Suprapubic skin (tissue), 4 donors: ENCODE measurements at places on chromosomes 12 and 14. TPM values are rescaled to one million over a fixed set of nuclear protein-coding genes. Genes with fewer than 3 reads are reported as not detected.

- no peak overlapping the region for H3K27ac ChIP-seq
- H3K27me3 ChIP-seq: no peaks in the 10 kb centered on the region
- DNase-seq: no peak
- H3K36me3 ChIP-seq: no peaks in the 10 kb centered on the region
- H3K4me3 ChIP-seq: no peak overlapping the region
Measured at GRCh38 chr12:41653386-41654326, 465.5 kb downstream of the PDZRN4 start.

DNA sequence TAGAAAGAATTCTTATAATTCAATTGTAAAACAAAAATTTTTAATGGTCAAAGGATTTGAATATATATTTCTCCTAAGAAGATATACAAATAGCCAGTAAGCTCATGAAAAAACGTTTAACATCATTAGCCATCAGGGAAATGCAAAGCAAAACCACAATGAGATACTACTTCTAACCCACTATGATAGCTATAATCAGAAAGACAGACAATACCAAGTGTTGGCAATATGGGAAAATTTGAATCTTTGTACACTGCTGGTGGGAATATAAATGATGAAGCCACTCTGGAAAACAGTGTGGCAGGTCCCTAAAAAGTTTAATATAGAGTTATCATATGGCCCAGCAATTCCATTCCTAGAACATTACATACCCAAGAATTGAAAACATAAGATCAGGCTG, 25.4 kb downstream of the RALGAPA1 start:
- H3K27me3 ChIP-seq: no peaks in the 10 kb centered on the region
- H3K27ac ChIP-seq: no peak overlapping the region
- no peaks in the 10 kb centered on the region for H3K4me1 ChIP-seq
- H3K4me3 ChIP-seq: no peak overlapping the region
- H3K36me3 ChIP-seq: no peaks in the 10 kb centered on the region

MAPKAPK5 gene
- total RNA-seq: 69.7 TPM

IL22 gene
- total RNA-seq: not detected
